ENCODE measurements at places on chromosomes 7 and 10. TPM values are rescaled to one million over a fixed set of nuclear protein-coding genes. Genes with fewer than 3 reads are reported as not detected.
A peak's percentile ranks its signal among the peaks of the same experiment; 100 is the strongest.

GRCh38 chr10:3740157-3740871 lies 44.7 kb downstream of the KLF6 start:
- DNase-seq: peak; percentile 19

DNA sequence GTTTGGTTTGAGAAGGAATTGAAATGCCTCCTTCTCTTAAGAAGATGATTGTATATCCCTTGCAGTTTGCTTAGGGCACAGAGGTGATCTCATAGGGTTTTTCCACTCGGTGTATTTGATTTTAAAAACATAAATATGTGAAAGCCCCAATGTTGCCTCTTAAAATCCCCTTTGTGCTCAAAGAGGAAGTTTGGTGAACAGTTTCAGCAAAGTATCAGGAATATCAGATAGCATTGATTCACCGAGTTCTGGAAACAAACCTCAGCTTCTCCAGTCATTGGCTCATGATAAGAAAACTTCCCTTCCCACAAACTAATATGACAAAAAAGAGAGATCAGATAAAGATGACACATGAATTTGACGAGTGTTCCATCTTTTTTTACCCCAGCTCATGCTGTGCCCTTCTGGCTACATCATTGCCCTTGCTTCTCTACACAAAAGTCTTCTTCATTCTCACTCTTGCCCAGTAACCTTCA lies 20.1 kb upstream of the SMNDC1 start:
- no peak for DNase-seq

- DNase-seq: no peak
These were observed 19.6 kb downstream of the NOC3L start for GRCh38 chr10:94343151-94343550.

DNA sequence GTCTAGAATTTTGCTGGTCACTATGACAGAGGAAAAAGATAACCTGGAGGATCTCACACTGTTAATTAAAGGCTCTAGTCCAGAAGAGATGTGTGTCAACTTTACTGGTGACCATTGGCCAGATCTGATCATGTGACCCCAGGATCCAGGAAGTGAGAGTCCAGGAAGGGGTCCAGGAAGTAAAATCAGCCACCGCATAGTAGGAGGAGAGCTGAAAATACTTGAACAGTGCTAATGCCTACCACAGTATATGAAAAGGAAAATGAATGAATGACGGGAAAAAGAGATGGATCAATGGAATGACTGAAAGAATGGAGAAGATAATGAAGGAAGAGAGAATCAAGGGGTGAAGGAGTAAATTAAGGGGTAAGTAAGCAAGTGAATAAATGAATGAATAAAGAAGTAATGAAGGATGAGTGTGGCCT lies 415.3 kb downstream of the RPS24 start:
- no peak for DNase-seq

- no peak for DNase-seq
These were observed 102.1 kb downstream of the MPP7 start for GRCh38 chr10:28200775-28201174.

- DNase-seq: no peak
These were observed 140.6 kb downstream of the ALOX5 start for GRCh38 chr10:45514291-45515270.

DNA sequence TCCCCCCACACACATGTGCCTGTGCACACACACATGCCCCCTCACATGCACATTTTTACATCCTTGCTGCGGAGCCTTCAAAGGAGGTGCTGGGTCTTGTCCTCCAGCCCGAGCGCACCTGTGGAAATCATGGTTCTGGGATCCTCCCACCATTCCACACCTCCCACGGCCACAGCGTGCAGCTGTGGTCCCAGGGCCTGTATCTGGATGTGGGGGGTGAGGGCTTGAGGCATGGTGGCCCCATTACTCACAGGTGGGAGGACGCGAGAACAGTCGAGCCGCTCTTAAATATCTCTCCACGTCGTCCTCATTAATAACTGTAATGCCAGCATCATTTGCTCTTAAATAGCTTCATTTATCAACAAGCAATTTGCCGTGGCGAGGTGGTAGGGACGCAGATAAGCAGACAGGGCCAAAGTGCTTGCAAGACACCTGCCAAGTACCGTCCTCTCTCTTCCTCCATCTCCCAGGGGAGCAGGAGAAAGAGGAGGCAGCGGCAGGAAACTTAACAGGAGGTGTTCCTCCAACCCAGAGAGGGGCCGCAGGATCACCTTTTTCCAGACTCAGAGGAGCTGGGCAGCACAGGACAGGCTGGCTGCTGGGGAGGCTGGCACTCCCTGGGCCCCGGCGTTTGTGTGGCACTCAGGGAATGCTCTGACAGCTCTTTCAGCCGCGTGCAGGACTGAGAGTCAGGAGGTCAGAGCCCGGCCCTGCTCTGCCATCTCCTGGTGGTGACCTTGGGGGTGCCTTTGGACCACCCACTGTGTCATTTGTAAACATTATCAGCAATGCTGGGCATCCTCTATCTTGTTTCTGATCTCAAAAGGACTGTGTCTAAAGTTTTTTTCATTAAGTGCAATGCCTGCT lies 87.4 kb downstream of the CDH23 start:
- no peak for DNase-seq

DNA sequence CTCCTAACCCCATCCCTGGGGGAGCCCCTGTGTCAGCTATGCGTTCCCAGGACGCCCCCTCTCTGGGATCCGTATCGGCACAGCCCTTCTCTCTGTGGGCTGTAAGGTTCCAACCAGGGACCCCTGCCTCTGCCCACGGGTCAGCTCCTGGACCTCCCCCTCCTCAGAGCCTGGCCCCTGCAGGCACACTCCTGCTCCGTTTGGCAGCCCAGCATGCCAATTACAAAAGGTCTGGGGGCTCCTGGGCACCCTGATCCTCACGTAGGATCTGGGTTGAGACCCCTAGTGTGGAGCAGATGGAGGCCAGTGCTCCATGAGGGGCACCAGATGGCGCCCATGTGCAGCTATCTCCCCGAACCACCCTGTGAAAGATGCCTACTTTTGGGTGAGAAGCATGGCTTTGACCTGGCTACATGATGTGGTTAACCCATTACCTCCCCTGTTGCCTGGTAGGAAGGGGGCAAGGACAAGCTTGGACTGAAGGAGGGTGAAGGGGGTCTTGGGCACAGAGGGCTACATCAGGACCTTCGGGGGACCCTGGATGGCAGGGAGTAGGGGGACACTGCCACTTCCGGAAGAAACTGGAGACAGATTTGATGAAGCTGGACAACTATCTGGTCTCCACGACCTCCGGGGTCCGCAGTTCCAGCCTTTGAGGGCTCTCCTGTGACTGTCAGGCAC lies 9.0 kb downstream of the TACR2 start:
- peak; percentile 46 for DNase-seq

- no peak for DNase-seq
These were observed 45.7 kb upstream of the GTF2IRD1 start for GRCh38 chr7:74407958-74408357.

GRCh38 chr7:24637021-24637420 lies 63.8 kb downstream of the PALS2 start:
- DNase-seq: no peak

DNA sequence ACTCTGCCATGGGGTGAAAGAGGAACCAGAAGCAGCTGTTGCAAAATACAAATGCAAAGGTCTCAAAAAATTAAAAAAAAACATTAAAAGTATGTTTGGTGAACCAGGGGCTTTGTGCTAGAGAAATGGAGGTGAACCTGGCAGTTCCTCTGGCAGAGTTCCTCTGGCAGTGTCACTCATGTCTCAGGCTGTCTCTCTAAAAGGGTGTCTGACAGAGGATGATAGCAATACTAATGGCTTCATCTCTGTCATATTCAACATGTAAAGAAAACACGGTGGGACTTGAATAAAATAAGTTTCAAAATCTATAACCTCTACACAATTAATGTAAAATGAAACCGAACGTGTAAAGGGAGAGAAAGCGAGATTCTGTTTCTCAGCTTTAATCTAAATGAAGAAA lies 375.7 kb upstream of the VWC2 start:
- DNase-seq: no peak

DNA sequence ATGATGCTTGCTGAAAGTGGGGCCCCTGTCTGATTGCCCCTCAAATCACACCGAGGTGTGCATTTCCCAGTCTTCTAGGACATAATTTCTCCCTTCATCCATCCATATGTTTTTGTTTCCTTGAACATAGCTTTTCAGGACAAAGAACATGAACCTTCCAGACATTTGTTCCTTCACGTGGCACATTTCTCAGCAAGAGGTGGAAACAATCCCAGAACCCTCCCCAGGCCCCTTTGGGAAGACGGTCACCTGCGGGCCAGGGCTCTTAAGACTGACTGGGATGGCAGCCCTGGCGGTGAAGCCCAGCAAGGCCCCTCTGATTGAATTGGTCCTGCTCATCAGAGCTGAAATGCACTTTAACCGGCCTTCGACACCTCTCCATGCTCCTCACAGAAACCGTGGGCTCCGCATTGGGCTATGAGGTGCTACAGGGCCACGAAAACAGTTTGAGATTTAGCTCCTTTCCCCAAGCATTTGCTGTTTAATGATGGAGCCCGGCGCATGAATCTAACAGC lies 522.5 kb upstream of the DPP6 start:
- DNase-seq: no peak

- DNase-seq: no peak
These were observed 44.8 kb downstream of the CLIP2 start for GRCh38 chr7:74334030-74334429.

DNA sequence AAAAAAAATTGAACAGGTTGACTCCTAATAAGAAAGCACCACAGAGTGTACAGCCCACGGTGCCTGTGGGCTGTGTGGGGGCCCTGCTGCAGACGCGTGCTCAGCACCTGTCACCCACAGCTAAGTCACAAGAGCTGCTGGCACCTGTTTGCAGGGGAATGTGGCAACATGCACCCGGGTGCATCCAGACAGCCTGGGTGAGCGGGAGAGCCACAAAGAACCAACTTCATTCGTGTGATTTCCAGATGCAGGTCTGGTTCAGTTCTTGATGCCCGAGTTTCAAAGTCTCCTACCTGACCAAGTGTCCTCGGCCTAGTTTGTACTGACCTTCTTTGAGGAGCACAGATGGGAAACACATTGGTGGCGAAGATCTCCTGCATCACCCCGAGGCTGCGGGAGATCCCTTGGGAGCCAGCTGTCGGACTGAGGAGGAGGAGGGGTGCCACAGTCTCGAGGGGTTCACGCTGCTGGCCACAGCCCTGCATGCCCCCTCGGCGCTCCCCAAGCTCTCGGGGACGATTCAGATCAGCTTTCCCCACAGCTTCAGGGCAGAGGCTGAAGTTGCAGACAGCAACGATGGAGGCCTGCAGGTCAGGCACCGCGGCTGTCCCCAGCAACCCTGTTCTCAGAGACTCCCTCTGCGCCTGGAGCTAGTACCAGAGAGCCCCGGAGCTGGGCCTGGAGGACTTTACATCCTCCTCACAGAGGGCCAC lies 35.3 kb downstream of the AMZ1 start:
- no peak for DNase-seq

DNA sequence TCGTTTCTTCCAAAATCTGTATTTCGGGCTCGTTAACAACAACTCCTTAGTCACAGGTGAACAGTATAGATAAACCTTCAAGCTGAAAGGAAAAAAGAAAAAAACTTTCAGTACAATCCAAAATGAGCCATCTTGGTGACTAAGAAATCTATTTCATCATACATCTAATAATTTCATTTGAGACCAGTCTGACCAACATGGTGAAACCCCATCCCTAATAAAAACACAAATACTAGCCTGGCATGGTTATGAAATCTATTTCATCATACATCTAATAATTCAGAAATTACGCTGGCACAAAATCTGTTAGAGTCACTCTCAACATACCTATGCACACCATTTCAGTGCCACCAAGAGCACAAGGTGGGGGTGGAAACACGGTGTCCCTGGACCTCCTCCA lies 8.8 kb downstream of the DCLRE1C start:
- no peak for DNase-seq

Gene TAF6
- total RNA-seq: 74.6 TPM

Gene AKR1C1
- total RNA-seq: 0.83 TPM

Gene RALA
- 32.2 TPM for total RNA-seq

Gene NUPR2
- total RNA-seq: not detected

Gene TSPAN14
- 109 TPM for total RNA-seq
